ENCODE measurements at places on chromosomes 3 and 15.

DNA sequence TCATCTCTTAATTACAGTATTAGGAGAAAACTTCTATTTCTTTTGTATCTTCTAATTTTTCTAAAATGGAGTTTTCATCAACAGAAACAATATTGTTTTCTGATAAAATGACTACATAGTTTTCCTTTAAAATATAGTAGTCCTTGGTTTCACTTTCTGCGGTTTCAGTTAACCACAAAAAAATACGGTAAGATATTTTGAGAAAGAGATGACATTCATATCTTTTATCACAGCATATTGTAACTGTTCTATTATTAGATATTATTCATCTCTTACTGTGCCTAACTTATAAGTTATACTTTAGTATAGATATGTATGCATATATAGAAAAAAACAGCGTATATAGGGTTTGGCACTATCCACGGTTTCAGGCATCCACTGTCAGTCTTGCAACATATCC, 2.3 kb downstream of the B4GALT4 start:
- DNase-seq: no peak

DNA sequence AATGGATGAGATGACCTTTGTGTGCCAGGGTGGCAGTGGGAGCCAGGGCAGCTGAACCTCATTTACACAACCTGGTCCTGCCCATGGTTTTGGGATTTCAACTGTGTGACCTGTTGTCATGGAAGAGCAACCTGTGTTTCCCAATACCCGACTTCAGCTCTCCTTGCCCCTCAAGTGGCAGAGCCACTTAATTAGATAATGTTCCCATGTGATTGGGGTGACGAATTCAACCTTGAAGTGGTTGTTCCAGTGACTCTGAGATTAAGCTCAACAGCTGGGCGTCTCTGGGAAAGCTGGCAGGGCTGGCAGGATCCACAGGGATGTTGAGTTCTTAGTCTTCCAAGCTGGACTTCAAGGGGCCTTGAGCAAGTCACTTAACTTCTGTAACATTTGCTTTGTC, 71.0 kb downstream of the THSD4 start:
- no peak for DNase-seq

- DNase-seq: no peak
Measured at GRCh38 chr3:139523718-139524117, 15.8 kb downstream of the RBP1 start.

GRCh38 chr15:48855501-48856440, 22.2 kb upstream of the EID1 start:
- no peak for DNase-seq

DNA sequence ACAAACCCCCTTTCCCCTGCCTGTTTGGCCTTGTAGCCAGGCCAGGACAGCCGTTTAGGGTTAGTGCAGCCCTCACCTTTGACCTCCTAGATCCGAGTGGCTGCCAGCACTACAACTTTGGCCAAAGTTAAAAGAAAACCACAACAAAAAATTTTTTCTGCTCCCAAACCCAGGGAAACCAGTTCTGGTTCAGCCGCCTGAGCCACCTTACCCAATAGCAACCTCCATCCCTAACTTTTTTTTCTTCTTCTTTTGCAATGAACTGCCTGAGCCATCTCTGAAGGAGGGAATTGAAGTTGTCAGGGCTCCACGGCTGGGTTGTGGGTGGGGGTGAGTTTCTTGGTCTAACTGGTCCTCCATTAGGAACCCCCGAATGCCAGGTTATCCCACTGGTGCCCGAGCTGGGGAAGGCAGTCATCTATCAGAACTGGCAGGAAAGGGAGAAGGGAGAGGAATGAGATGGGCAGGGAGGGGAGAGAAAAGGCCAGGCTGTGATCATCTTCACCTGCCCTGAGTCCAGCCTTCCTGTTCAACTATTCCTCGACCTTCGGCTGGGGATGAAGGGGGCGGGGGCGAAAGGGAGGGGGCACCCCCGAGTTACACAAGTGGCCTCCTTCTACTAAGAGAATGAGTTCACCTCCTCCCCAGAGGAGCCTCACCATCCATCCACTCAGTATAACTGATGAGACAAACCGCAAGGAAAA, 6.2 kb upstream of the NR2F2 start:
- no peak for DNase-seq

DNA sequence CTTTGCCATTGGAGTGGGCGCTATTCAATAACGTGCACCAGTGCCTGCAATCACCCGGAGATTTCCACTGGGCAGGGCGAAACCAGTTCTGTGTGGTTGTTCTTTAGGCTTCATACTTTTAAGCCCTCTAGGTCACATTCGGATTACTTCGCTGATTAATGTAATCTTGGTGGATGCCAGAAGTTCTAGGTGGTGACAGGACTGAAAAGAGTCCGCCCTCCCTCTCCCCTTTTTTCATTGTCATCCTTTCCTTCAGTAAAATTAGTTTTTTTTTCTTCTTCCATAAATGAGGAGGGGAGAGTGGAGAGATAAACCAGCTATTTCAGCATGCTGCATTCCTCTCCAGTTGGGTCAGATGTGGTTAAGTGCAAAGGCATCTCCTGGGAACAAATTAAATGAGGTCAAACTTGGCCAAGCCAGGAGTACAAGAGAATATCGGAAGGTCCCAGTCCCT, 2.3 kb upstream of the SLC2A2 start:
- no peak for DNase-seq

DNA sequence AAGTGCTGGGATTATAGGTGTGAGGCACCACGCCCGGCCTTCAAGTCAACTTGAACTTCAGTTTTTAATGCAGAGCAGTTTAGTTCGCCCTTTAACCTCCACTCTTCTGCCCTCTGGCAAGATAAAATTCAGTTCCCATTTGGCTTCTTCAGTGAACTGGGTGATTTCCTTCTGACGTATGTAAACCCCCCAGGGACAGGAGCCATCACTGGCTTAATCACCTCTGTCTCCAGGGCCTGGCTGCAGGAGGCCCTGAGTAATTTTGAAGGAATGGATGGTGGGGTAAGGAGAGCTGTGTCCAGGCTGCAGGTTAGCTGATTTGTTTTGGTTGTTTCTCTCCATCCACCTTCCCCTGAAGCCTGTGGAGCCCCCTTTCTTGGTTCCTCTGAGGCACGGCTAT, 11.9 kb downstream of the MCM2 start:
- no peak for DNase-seq

- no peak for DNase-seq
Measured at GRCh38 chr15:45276831-45277230, 24.8 kb downstream of the SLC28A2 start.

DNA sequence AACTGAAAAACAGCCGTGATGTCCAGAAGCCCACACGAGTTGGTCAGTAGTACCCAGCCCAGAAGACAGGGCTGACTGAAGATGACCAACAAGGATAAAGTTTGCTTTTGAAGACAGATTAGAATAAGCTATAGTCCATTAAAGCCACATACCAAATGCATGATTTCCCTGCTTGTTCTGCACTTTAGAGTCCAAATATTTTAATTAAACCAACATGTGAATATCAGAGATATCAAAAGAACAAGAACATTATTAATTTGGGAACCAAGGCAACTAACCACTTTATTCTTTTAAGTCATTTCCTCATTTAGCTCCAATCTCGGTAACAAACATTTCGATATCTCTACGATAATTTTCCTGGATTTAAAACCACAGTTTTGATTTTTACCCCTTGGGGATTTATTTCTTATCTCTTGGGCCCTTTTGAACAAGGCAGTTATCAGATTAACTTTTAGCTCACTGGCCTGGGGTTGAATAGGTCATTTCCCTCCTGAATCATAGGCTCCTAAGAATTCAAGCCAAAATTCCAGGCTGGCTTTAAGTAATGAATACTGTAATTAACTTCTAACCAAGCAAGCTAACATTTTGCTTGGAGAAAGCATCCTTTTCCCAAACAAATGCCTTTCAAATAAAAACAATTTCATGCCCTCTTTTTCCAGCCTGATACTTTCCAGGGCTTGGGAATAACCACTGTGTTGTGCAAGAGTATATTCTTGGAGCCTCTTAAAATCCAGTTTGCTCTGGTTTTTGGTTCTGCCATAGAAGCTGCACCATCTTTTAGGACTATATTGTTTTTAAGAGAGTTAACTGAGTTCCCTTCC, 102.9 kb upstream of the NR2E3 start:
- DNase-seq: no peak

GRCh38 chr15:45921376-45921775, 286.5 kb downstream of the SQOR start:
- no peak for DNase-seq

DNA sequence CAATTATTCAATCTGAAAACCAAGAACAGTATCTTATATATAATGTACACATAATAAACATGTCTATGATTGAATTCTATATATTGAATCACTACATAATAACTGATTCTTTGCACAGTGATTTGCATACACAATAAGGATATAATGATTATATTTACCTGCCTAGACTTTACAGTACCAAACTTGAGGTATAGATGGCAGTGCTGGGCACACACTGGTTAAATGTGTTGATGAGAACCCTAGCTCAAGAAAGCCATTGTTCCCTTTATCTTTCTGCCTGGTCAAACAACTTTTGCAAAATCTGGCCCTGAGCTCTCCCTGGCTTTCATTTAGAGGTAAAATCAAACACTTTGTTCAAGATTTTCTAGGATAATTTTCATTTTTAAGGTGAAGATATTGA, 697.7 kb downstream of the TUSC7 start:
- no peak for DNase-seq

GRCh38 chr3:50606596-50606995, 5.0 kb downstream of the CISH start:
- no peak for DNase-seq

DNA sequence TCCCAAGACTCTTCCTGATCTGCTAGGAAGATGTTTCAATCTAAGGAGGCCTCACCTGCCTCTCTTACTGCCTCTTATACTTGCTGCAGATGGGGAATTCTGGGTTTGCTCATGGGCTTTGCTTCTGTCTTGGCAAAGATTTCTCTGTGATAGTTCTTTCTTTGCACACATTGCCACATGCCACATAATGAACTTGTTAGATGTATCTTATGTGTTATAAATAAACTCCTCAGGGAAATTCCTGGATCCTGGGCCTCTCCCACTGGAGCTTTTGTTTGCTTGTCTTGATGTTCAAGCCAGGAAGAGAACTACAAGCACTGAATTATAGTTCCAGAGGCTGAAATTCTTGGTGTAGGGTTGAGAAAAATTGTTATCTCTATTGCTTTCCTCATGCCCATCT, 12.2 kb downstream of the RTP1 start:
- no peak for DNase-seq

DNA sequence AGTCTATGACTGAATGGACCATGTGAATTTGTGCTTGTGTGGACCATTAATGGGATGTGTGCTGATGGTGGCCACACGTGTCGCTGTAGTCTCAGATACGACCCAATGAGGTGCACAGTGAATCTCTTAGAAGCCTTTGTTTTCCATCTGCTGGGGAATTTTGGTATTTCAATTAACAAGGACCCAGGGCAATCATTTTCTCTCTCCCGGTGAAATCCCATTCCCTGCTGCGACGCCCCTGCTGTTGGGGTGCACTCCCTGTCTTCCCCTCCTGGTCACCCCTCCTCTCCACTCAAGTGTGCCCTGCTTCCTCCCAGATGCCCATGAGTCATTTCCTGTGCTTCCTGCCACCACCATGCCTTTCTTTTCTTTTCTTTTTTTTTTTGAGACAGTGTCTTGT, 32.7 kb downstream of the EBLN2 start:
- no peak for DNase-seq

DNA sequence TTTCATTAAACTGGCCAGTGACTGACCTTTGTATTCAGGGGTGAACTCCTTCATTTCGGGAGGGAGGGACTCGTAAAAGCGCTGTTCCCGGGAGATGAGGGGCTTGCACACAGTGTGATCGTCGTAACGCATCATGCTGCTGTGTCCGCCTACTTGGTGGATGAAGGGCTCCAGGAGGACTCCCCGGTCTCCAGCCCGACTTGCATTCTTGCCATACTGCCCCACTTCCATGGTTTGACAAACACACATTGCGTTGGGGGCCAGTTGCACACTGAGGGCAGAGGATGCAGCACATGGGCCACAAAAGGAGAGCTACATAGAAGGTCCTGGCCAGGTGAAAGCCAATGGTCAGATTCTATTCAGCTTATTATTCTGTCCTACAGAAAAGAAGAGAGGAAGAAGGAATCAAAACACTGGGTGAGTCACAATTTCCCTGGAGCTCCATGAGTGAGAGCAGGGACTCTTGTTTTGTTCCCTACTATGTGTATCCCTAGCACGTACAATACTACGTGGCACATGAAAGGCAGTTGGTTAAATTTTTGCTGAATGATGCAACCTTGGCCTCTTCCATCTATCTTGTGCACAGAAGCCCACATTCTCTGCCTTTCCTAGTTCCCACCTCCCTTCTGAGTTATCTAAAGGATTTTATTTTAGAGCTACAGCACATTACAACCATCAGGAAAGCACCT, 24.2 kb upstream of the GMPPB start:
- no peak for DNase-seq

DNA sequence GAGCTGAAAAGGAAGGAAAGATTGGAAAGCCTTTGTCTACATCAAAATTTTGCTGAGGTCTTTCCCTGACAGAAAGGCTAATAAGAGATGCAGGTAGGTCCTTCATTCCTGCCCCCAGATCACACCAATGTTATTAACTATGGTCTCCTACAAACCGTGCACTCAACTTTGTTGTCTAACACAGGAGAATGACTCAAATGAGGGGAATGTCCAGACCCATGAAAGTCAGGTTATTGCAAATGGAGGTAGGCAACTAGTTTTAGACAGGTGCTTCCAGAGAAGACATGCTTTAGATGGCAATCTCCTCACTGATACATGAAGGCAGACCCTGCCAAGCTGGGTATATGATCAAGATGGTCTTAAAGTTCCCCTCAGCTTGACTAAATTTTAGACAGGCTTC, 51.0 kb downstream of the NFKBIZ start:
- no peak for DNase-seq

Data from DMS79 (cell line).